ENCODE measurements at places on chromosomes 7 and 10.

DNA sequence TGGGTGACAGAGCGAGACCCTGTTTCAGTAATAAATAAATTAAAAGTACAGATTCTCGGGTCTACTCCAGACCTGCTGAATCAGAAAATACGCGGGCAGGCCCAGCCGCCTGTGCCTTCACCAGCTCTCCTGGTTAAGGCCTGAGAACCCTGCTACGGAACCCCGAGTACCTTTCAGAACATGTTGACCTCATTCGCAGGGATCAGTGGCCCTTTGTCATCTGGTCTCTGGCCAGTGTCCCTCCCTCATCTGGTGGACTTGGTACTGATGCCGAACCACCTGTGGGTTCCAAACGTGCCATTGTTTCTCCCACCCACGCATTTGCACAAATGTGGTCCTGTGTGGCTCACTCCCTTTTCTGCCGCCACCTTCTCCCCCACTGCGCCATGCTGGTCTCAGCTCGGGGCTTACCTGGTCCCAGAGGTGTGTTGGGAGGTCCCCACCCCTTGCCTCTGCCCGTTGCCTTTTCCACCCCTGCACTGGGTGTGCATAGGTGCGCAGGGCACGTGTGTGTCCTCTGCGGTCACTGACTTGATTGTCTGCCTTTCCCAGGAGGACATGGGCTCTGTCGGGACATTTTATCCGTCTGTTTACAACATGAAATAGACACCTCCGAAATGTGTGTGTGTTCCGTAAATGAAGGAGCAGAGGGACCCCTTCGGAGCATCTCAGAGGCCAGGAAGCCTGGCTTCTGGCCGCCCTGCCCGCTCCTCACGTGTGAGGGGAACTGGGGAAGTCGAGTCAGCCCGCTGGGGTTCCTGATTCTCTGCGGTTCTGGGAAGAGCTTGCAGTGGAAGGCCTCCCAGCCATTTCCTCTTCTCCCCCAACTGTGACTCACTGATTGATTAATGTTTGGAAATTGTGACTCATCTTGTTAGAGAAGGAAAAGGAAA is 135.2 kb downstream of the CUX1 start:
- DNase-seq: peak; percentile 25

- peak; percentile 75 for DNase-seq
These were observed 186.7 kb upstream of the PLXDC2 start for GRCh38 chr10:19629567-19629966.

DNA sequence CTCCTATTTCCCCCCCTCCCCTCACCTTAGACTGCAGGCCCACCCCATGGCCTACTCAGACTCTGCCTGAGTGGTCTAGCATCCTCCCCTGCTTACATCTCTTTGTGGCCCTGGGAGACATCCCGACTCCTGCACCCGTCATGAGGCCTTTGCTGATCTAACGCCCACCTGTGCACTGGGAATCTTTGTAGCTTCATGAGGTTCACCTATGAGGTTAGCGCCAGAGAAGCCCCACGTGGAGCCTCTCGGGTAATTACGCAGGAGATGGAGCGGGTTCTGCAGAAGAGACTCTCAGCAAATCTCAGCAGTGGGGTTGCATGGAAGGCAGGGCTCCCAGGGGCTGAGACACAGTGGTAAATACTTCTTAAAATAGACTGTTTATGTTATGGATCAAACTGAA is 43.5 kb upstream of the HSPA12A start:
- DNase-seq: no peak

- DNase-seq: no peak
These were observed 43.6 kb upstream of the KLF6 start for GRCh38 chr10:3828404-3829155.

- DNase-seq: no peak
These were observed 16.5 kb downstream of the MDH2 start for GRCh38 chr7:76064208-76064970.

- peak; percentile 2 for DNase-seq
These were observed 66.3 kb downstream of the INSIG1 start for GRCh38 chr7:155363852-155364600.

DNA sequence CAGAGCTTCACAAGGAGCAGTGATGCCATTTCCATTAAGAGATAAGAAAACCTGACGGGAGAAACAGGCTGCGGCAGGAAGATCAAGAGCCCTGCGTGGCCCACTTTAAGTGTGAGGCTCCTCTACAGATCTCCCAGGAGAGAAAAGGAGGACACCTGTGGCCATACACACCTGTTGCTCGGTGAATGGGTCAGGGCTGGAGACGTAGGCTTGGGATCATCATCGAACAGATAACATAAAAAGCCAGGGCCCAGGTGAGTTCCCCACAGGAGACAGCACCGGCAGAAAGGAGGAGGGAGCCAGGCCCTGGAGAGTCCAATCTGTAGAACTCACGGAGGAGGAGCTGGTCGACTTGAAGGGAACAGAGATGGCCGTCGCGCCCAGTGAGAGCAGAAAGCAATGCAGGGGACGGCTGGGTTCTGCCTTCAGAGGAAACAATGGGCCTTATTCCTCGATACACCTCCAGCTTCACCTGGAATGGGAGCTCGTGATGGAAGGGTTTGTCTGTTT is 556.8 kb downstream of the DNAJB6 start:
- no peak for DNase-seq

GRCh38 chr7:507623-508300 is 11.9 kb downstream of the PDGFA start:
- peak; percentile 24 for DNase-seq

DNA sequence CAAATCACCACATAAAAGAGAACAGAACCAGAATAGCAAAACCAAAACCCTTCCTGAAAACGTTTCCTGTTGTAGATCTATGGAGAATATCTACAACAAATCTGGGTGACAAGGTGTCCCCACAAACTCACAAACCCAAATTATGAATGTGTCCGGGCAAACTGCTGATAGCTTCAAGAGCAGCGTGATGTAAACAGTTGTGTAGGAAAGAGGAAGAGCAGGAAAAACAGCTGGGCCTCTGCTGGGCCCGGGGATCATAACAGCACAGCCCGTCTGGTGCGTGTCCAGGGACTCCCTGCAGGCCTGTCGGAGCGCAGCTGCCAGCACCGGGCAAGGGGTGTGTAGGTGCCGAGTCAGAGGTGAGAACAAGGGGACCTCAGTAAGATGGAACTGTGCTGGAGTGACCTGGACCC is 53.7 kb downstream of the KCNH2 start:
- DNase-seq: no peak

- DNase-seq: no peak
These were observed 32.0 kb downstream of the TSPAN14 start for GRCh38 chr10:80485946-80486764.

DNA sequence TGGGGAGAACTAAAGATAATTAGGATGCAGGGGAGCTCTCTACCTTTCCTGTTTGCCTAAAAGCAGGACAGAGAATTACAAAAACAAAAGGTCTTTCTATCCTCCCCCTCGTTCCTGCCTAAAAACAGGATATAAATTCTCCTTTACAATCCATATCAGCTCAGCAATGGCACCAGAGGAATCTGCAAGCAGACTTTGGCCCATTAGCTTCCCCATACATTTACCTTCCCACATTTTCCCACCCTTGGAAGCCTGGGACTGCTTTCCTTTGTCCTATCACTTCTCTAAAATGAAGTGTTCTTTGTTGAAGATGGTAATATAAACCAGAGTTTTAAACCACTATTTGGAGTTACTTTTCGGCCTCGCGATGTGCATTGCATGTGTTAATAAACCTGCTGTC is 15.5 kb downstream of the SHTN1 start:
- DNase-seq: no peak

DNA sequence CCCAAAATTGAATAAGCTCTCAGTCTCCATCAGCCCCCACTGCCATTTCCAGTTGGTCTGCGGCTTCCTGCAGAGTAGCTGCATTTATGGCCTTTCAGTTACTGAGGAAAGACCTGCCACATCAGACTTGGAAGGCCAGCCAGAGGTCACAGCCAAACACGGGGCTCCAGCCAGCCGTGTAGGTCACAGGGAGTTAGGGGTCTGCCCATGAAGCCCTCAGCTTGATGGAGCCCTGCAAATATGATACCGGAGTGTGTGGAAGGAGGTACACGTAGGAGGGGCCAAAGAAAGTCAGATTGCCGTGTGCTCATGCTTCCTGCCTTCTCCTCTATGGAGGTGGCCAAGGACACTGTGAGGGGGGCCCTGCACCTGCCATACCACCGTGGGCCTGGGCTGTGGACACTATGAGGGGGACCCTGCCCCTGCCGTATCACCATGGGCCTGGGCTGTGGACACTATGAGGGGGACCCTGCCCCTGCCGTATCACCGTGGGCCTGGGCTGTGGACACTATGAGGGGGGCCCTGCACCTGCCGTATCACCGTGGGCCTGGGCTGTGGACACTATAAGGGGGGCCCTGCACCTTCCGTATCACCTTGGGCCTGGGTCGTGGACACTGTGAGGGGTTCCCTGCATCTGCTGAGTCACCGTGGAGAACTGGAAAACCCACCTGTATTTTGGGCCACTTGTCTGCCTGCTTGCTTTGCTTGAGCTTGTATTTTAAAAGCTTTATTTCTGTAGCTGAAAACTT is 335.7 kb upstream of the SHH start:
- DNase-seq: no peak

GRCh38 chr7:80681272-80681885 is 42.9 kb downstream of the CD36 start:
- DNase-seq: no peak

- DNase-seq: no peak
These were observed 12.3 kb downstream of the KLHL7 start for GRCh38 chr7:23117841-23118240.

DNA sequence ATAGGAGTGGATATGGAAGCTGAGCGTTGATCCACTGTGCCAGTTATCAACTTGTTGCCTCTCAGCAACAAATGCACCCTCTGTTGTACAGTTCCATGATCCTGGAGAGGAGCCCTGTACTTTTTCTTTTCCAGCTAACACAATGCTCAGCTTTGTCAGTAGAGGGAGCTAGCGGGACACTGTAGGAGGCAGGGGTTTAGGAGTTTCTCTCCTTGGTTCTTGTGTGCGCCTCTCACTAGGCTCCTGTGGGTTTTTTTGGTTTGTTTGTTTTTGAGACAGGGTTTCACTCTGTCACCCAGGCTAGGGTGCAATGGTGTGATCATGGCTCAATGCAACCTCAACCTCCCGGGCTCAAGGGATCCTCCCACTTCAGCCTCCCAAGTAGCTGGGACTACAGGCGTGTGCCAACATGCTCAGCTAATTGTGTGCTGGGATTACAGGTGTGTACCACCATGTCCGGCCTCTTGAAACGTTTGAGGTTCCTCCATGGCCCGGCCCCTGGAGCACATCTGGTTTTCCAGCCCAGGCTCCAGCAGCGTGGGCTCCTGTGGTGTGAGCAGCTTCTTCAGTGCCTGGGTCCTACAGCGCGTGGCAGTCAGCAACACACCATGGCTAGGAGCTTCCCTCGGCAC is 12.0 kb upstream of the MARVELD1 start:
- no peak for DNase-seq

GRCh38 chr7:79504607-79505389 is 51.3 kb upstream of the MAGI2 start:
- DNase-seq: no peak

DNA sequence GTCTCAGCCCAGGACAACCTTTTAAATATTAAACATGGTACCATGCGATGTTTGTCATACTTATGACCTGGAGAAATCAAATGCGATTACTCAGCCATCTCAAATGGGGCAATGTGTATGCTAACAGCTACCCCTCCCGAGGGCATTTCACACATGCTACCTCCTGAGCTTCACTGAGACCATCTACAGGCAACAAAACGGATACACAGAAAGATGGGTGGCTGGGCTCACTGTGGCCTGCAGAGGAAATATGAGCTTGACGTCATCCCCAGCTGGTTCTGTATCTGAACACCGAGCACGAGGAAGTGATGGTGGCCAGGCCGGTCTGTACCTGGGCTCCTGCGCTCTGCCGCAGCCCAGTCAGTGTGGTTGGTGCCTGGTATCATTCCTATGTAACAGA is 374.3 kb downstream of the RPS24 start:
- no peak for DNase-seq

GRCh38 chr7:137454767-137455166 is 111.2 kb upstream of the PTN start:
- peak; percentile 38 for DNase-seq

DNA sequence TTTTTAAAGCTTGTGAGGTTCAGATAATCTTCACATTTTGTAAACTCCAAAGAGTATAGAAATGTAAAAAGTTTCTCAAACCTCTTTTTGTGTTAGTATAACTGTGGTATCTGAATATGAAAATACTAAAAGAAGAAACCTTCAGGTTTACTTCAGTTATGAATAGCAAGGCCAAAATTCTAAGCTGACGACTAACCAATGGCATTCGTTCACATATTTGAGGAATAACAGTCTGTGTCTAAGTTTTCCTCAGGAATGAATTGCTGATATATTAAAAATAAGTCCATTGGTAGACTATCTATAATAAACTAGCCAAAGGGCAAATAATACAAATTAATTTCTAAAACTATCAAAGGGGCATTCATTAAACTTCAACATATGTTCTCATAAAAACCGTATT is 206.0 kb downstream of the CXCL12 start:
- DNase-seq: no peak

- no peak for DNase-seq
These were observed 40.3 kb downstream of the NEURL1 start for GRCh38 chr10:103533827-103534226.

DNA sequence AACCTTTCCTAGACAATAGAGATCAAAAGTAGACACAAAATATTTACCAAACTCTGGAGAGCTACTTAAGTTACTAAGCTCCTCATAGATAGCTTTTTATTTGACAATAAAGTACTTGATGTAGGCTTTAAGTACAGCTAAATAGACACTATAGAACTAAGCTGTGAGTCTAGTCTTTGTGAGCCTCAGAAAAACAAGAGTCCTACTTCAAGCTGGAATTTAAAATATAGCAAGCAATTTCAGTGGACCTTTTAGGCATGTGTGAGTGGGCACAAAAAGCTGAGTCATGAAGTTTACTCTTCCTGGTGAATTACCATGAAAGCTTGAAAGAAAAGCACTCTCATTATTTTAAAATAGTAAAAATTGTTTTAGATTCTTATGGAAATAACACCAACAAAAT is 76.1 kb downstream of the ADD3 start:
- no peak for DNase-seq

DNA sequence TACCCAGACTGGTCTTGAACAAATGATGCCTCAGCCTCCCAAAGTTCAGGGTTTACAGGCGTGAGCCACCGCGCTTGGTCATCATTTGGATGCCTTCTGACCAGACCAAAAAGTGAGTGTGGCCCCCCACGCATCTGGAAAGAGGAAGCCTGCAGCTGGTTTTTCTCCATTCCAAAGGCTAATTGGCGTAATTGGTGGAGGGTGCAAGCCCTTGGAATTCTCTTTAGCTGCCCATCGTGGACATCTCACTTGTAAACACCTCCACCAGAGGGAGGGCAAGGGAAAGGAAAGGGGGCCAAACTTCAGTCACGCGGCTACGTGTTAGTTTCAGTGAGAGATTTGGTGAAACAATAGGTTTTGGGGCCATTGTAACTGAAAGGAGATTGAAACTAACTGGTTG is 4.1 kb upstream of the ARHGAP21 start:
- DNase-seq: no peak

- no peak for DNase-seq
These were observed 105.3 kb upstream of the LRGUK start for GRCh38 chr7:134021836-134022235.

GRCh38 chr10:37960591-37961137 is 15.8 kb downstream of the ZNF25 start:
- DNase-seq: no peak

All from left ventricle myocardium superior (tissue), 1 donor.